Cardiac muscle cell (in vitro differentiated cells and primary cell): ENCODE measurements at places on chromosomes 7 and 10.
A peak's percentile ranks its signal among the peaks of the same experiment; 100 is the strongest.

DNA sequence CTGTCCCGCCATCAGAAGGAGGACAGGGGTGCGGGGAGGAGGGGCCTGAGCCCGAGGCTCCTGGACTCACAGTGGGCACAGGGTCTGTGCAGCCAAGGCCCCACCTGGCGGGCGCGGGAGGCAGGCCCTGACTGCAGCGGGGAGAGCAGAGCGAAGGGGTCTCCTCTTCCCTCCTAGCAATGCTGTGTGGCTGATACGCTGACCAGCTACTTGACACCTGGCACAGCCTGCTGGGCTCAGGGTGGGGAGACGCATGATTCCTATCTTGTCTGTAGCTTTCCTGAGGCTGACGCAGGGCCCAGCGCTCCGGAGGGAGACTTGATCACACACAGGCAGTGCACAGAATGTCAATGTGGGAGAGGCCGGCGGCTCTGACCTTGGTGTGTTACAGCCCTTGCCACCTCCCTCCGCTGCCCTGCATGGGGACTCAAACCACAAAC is 174.9 kb downstream of the ELFN1 start:
- DNase-seq = peak; percentile 40

DNA sequence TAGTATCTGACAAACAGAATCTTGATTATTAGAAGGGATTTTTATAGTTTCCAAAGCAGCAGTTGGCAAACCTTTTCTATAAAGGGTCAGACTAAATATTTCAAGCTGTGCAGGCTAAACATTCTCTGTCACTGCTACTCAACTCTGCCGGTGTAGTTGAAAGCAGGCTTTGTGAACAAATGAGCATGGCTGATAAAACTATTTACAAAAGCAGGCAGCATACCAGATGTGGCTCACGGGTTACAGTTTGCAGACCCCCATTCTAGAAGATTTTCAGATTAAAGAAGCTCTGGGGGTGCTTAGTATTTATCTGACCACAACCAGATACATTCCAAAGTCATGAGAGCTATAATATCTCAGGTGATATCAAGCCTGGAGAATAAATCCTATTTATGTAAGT is 1017.5 kb downstream of the SORCS1 start:
- DNase-seq = no peak

- DNase-seq = no peak
Observed at GRCh38 chr10:75845176-75845947, 413.9 kb downstream of the LRMDA start.

- DNase-seq = no peak
Observed at GRCh38 chr10:84660450-84661159, 332.2 kb downstream of the CCSER2 start.

DNA sequence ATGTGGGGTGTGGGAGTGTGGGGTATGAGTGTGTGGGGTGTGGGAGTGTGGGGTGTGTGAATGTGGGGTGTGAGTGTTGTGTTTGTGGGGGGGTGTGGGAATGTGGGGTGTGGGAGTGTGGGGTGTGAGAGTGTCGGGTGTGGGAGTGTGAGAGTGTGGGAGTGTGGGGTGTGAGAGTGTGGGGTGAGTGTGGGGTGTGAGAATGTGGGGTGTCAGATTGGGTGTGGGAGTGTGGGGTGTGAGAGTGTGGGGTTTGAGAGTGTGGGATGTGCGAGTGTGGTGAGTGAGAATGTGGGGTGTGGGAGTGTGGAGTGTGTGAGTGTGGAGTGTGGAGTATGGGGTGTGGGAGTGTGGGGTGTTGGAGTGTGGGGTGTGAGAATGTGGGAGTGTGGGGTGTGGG is 50.1 kb upstream of the EN2 start:
- DNase-seq = no peak

- no peak for DNase-seq
Observed at GRCh38 chr10:132486539-132487121, 51.0 kb upstream of the INPP5A start.

DNA sequence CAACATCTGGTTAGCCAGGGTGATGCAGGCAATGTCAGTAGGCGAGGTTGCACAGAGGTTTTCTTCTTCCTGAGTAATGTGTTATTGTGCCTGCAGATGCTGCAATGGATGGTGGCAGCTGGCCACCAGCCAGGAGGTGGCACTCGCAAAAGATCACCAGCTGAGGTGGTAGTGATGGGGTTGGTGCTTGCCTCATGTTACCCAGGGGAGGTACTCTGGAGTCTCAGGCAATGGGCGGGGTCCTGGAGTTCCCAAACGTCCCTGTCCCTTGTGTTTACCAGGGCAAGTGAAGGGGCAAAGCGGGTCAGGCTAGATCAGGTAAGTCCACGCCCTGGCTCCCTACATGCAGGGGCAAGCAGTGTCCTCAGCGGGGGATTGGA is 21.1 kb downstream of the CLRN3 start:
- no peak for DNase-seq

GRCh38 chr10:3568983-3569382 is 216.0 kb downstream of the KLF6 start:
- no peak for DNase-seq

DNA sequence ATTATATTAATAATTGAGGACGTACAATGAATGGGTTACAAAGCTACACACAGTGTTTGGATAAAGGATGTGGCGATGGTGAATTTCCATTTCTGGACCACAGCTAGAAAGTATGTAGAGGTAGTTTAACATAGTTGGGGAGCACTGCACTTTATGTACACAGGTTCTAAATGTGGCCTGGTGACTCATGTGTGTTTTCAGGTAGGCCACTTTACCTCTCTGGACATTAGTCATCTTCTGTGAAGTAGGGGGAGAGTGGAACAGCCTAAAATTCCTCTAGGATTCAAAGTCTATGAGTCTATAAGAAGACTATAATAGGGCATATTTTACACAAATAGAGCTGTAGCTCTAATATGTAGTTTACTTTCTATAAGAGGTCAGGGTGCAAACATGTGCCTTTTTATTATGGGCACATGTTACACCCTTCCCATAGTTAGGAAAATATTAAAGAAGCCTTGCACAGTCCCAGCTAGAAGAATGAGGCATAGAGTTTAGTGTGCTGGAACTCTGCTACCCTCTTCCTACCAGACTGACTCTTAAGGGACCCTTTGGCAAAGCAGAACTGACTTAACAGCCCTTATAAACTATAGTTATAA is 594.9 kb downstream of the LRMDA start:
- DNase-seq = no peak

DNA sequence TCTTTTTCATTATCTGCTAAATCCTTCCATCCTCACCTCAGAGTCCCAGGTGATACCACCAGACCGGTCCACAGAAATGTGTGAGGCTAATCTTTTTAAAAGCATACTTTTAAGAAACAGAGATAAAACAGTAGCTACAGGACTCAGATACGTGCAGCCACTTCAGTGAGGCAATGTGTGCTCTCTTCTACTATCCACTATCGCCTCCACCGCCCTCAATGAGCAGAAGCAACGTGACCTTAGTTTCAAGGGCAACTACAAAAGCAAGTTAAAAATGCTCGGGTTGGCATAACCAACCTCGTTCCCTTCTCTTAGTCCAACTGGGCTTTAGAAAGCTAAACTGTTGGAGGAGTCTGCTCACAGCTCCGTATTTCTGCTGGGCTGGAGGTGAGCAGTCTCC is 4.2 kb downstream of the FGFR2 start:
- peak; percentile 61 for DNase-seq

- no peak for DNase-seq
Observed at GRCh38 chr7:148835854-148836253, 48.2 kb downstream of the EZH2 start.

DNA sequence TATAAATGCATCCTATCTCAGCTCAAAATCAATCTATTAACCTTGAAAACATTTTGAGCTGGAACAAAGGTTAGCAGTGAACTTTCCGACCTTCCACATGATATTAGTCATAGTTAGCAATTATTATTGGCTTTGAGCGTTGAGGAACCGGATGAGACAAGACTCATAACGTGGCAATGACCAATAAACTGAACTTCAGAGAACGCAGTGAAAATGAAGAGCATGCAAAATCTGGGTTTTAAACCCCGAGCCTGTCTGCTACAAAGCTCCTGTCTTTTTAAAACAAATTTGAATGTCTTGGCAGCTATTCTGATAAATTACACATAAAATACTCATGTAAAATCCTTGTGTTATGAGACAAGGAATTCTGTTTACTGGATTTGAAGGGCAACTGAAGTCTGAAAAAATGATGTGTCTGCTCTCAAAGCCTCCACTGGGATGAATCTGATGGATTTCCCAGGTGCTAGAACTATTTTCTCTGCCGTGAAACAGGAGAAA is 74.7 kb upstream of the ITGB1 start:
- DNase-seq = no peak

DNA sequence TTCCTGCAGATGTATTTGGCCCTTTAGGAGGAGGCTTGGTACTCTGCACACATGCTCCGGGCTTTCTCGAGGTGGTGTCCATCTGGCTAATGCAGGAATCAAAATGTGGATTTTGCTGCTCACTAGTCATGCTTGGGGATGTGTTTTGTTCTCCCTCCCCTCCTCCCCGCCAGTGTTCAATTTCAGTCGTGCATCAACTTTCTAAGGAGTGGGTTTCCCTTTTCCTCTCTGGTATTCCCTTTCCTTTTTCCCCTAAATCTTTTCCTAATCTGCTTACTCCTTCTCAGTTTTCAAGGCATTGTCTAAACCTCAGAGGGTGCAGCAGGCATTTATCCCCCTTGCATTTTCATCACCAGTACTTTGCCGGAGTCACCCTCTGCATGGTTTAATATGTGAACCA is 201.8 kb downstream of the CCDC3 start:
- DNase-seq = no peak

DNA sequence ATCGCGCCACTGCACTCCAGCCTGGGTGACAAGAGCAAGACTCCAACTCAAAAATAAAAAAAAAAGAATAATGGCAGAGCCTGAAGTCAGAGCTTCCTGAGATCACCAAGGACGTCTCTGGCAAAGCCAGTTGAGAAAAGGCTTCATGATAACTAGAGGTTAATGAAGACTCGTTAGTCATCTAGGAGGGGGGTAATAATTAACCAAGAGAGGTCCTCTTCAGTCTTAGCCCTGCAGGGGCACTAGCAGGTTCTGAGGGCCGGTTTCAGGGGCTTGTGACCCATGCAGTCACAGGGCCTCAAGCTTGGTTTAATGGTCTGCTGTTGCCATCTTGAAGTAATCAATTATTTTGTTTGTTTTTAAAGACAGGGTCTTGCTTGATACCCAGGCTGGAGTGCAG is 28.6 kb upstream of the PROSER2 start:
- DNase-seq = no peak

GRCh38 chr7:36430186-36430585 is 40.5 kb downstream of the ANLN start:
- DNase-seq = no peak

DNA sequence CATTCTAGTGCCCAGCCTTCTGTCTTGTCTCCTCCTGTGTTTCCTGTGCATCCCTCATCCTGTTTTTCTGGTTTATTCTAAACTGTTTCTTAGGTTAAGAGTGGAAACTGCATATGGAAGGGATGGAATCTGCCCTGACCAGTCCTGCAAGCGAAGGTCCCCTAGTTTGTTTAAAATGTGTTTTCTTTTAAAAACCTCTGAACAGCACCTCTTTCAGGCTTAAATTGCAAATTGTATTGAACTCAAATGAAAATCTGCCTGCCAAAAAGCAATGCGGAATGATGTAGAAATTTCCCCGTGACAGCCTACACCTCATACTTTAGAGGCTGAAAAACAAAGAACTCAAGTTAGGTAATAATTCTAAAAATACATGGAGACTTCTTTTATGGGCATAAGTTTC is 222.8 kb upstream of the IMMP2L start:
- DNase-seq = no peak
